Activated T-helper 1 cell treated with Interleukin-2 at 50 U/mL for 16 hours (primary cell): ENCODE measurements at places on chromosomes 5 and 9.

GRCh38 chr9:127053960-127054359, 68.5 kb downstream of the ANGPTL2 start:
- no peak for DNase-seq

- DNase-seq, result no peak
Observed at GRCh38 chr5:13739479-13739878, 205.0 kb downstream of the DNAH5 start.

GRCh38 chr5:178309271-178310013, 76.8 kb upstream of the PHYKPL start:
- DNase-seq, result no peak

DNA sequence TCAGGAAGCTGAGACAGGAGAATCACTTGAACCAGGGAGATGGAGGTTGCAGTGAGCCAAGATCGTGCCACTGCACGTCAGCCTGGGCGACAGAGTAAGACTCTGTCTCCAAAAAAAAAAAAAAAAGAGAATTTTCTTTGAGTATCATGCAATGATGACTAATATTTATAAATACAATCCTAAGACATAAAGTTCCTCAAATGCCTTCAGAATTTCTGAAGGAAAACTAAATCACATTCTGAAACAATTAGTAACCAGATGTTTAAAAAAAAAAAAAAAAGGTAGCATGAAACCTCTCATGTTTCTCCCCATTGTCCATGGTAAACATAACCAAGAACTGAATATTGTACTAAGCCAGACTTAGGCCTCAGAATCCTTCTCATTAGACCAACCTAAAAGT, 23.1 kb downstream of the MLLT3 start:
- no peak for DNase-seq
